ENCODE measurements at places on chromosomes 4 and X.

- DNase-seq, result no peak
Observed at GRCh38 chr4:117588771-117589170, 445.5 kb upstream of the NDST3 start.

DNA sequence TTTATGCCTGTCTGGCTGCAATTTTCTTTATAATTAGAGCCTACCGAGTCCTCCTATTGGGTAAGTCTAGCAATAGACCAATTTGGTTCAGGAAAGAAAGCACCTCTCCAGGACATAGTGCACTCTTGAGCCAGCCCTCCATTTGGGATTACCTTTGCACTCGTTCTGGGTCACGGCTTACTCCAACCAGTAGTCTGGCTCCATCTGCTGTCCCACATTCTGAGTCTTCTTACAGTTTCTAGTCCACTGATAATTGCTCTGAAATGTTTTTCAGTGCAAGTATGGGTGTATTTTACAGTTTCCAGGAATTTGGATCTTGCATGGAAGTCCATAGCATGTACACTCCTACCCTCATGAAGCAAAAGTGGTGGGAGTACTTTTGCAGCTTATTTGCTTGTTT is 34.8 kb upstream of the USP51 start:
- no peak for DNase-seq

DNA sequence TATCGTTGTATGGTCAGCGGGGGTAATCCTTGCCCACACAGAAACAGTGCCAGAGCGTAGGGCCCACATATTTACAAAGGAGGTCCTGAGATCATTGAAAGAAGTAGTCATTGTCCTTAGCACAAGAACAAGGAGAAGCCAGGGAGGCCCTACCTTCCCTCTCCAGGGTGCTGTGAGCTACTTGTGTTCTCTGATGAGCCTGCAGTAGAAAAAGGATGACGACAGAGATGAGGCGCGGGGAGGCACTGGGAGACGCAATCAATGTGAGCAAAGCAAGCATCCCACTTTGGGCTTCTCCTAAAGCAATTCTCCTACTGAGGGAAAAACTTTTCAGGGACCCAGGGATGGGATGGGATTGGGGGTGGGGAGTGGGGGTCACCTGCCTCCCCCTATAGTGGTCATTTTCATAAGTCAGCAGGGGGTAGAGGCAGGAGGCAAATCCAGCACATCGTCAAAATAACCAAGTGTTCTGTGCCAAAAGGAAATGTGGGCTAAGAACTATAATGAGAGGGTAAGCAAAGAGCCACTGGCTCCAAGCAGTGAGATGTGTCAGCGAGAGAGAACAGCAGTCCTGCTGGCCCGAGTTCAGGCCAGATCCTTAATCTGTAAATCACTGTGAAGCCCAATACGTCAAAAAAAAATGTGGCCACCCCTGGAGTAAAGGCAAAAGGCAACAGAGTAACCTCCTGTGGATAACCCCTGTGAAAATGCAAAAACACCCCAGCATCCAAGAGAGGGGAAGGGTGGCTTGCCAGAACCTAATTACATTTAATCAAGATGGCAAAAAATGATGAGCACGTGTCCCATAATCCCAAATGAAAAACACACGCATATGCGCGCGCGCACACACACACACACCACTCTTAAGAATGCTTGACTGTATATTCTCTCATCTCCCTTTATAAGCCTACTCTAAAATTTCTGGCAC is 136.6 kb upstream of the HHIP start:
- DNase-seq, result no peak

- DNase-seq, result no peak
Observed at GRCh38 chrX:110008011-110008635, 5.2 kb downstream of the TMEM164 start.

DNA sequence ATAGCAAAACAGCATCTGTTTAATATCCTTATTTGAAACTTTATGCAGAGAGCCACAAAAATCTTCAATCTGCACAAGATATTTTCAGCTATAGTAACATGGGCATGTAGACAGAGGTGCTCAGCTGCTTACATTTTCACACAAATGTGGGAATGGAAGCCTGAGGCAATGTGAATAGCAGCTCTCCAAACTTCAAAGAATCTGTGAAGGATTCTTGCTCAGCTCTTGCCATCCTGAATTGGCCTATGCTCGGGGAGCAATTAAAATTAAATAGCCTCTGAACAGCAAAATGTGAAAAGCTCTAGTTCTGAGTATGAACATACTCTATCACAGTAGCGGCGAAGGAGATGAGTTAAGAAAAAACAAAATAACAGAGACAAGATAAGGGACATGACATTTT is 1523.8 kb downstream of the PCDH7 start:
- no peak for DNase-seq

DNA sequence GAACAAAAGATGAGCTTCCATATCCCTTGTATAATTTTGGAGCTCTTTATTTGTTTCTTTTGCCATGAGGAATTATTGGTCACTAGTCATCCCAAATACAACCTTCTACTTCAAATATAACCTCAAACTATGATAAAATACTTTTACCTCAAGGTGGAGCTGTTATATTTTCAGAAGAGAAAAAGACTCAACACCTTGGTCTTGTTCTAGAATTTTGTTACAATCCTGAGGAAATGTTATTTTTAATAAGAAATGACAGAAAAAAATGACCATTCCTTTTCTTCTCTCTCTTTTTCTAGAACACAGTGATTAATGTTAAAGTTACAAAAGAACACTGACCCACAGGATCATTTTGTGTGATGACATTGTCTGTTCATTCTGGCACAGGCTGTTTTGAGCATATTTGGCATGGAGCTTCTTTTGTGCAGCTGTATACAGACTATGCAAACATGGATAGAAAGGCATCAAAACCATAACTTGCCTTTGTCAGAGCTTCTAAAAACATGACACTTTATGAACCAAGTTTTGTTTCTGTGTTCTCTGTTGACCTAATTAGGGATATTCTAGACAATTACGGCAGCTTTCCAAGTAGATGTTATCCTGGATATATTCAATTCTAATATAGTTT is 159.6 kb upstream of the CTSO start:
- no peak for DNase-seq

GRCh38 chr4:32073542-32073941 is 1353.4 kb downstream of the PCDH7 start:
- no peak for DNase-seq

- DNase-seq, result no peak
Observed at GRCh38 chr4:125688841-125689240, 374.1 kb downstream of the FAT4 start.

DNA sequence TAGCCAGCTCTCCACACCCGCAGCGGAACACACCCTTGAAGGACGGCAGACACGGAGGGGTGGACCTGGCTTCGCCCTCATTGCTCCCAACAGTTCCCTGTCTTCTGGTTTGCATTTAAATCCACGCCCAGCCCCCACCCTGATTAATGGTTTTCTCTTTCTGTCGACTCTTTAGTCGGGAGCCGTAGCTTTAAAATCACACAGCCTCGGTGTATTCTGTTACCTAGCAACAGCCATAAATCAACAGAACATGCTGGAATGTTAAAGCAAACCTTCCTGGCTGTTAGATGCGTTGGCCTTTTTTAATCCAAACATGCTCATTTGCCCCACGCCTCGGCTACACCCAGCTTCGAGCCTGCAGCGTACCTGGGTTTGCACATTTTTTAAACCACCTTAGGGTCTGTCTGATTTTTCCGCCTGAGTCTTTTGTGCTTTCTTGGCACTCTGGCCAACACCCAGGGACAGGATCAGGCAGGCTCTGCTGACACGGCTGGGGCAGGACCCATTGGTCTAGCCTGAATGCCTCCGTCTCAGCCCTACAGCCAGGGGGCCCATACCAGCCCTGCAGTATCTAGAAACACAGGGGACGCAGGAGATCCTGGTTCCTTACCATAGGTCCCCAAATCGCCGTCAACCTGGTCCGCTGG is 21.4 kb upstream of the PPP2R2C start:
- DNase-seq, result no peak

DNA sequence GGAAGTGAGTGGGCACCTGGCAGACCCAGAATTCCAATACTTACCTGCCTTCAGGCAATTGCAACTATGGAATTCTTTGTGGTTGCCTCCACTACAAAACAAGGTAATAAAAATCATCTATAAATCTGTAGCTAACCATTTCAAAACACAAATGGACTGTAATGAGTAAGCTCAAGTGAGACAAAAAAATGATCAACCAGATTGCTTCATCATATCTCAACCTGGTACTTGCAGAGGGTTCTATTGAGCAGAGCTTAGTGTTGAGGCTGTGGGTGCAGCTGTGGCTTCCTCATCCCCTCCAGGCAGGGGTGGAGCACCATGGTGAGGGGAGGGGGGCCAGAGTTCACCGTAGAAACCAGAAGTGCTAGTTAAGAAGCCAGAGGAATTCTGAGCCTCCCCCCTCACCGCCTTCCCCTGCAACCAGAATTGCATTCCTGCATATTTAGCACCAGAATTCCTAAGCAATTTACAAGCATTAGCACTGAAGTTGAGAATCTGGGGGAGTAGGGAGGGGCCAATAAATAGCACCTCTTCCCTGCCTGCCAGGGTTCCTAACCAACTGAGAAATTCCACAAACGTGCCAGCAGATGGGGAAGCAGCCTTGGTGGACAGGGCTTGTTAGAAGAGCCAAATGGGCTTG is 11.5 kb downstream of the CTAG1A start:
- DNase-seq, result no peak

DNA sequence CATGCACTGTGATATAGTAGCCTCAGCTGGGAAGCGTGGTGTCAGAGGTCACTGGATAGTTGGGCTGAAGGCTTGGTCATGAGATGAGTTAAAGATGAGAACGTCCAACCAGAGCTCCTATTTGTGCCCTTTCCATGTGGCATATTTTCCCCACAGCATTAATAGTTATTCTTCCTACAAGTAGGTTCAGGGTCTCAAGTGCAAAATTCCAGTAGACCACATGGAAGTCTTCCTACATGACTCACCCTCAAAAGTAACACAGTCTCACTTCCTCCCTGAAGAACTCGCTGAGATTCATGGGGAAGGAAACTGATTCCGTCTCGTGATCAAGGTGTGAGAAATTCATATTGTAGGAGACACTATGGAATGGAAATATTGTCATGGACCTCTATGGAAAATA is 1212.5 kb upstream of the PRKX start:
- no peak for DNase-seq

- no peak for DNase-seq
Observed at GRCh38 chrX:13094828-13095341, 50.5 kb upstream of the FAM9C start.
